ENCODE measurements at places on chromosomes 6 and 20. TPM values are rescaled to one million over a fixed set of nuclear protein-coding genes. Genes with fewer than 3 reads are reported as not detected.

The SNX3 gene
- total RNA-seq, result 179 TPM

The PCMTD2 gene
- total RNA-seq, result 58.8 TPM

The MOXD1 gene
- total RNA-seq, result 24.0 TPM

The HCRTR2 gene
- not detected for total RNA-seq

The RIMS4 gene
- 3.2 TPM for total RNA-seq

- H3K4me3 ChIP-seq, result no peak overlapping the region
- peak overlapping the region; percentile 37 for H3K27ac ChIP-seq
- H3K36me3 ChIP-seq, result peaks cover 28% of the 10 kb centered on the region
- H3K27me3 ChIP-seq, result no peaks in the 10 kb centered on the region
- DNase-seq, result no peak
- H3K4me1 ChIP-seq, result peaks cover 30% of the 10 kb centered on the region
Observed at GRCh38 chr6:44235269-44235668, 11.6 kb upstream of the HSP90AB1 start.

- H3K4me1 ChIP-seq, result no peaks in the 10 kb centered on the region
- no peaks in the 10 kb centered on the region for H3K36me3 ChIP-seq
- no peak overlapping the region for H3K27ac ChIP-seq
- peaks cover 9% of the 10 kb centered on the region for H3K27me3 ChIP-seq
- no peak for DNase-seq
- H3K4me3 ChIP-seq, result no peak overlapping the region
Observed at GRCh38 chr6:29796026-29796425, 31.6 kb upstream of the HLA-G start.

GRCh38 chr6:70131528-70131927 lies 171.4 kb downstream of the COL9A1 start:
- DNase-seq, result no peak
- no peaks in the 10 kb centered on the region for H3K27me3 ChIP-seq
- H3K4me3 ChIP-seq, result no peak overlapping the region
- H3K36me3 ChIP-seq, result no peaks in the 10 kb centered on the region

GRCh38 chr20:43386878-43387277 lies 70.8 kb upstream of the SRSF6 start:
- no peaks in the 10 kb centered on the region for H3K36me3 ChIP-seq
- no peak overlapping the region for H3K4me3 ChIP-seq
- no peak overlapping the region for H3K27ac ChIP-seq

- H3K27me3 ChIP-seq, result peaks cover 4% of the 10 kb centered on the region
- no peak for DNase-seq
- no peaks in the 10 kb centered on the region for H3K36me3 ChIP-seq
Observed at GRCh38 chr20:52305024-52305645, 113.6 kb upstream of the ZFP64 start.

DNA sequence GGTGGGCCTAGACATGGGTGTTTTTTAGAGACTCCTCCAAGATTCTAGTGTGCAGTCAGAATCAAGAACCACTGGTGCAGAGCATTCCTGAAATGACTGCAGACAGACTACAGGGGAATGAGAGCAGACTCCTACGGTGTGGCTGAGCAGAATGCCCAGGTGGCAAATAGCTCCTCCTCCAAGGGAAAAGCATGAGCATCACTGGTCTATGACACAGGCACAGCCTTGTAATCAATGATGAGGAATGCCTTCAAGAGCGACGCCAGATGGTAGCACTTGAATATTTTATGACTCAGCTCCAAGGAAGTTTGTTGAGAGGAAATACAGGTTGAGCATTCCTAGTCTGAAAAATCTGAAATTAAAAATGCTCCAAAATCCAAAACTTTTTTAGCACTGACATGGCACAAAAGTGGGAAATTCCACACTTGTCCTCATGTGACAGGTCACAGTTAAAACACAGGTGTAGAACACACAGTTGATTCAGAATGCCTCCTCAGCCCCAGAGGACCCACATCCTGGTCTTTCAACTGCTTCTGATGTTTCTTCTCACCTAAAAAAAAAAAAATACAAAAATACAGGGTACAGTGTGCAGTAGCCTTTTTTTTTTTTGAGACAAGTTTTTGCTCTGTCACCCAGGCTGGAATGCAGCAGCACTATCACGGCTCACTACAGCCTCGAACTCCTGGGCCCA lies 10.6 kb upstream of the FAM8A1 start:
- no peaks in the 10 kb centered on the region for H3K4me1 ChIP-seq
- H3K27me3 ChIP-seq, result no peaks in the 10 kb centered on the region
- H3K4me3 ChIP-seq, result no peak overlapping the region
- H3K36me3 ChIP-seq, result no peaks in the 10 kb centered on the region
- no peak overlapping the region for H3K27ac ChIP-seq

DNA sequence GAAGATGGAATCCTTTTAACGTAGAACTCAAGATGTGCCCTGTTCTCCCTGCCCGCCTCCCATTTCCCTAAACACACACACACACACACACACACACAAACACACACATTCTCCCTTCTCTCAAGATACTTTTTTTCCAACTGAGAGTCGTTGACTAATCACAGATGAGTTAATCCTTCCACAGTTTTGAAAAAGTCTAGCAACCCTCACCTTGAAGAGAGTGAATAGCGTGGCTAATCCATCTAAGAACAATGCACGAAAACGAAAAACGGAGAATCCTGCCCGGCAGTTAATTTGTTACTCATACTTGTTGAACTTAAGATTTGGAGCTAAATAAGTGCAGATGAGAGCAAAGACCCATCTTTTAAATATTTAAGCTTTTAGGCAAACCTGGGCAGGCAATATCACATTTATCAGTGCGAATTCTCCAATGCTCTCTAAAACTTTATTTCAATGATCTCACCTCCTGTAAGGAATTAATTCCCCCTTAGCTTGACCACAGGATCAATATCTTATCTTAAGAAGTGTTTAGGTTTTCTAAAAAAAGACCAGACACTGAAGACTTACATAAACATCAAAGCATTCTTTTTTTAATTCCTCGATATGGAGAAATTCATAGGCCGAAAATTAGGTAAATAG lies 1.1 kb downstream of the AGPAT4 start:
- peak overlapping the region; percentile 65 for H3K4me3 ChIP-seq
- DNase-seq, result no peak
- H3K4me1 ChIP-seq, result peaks cover 11% of the 10 kb centered on the region

DNA sequence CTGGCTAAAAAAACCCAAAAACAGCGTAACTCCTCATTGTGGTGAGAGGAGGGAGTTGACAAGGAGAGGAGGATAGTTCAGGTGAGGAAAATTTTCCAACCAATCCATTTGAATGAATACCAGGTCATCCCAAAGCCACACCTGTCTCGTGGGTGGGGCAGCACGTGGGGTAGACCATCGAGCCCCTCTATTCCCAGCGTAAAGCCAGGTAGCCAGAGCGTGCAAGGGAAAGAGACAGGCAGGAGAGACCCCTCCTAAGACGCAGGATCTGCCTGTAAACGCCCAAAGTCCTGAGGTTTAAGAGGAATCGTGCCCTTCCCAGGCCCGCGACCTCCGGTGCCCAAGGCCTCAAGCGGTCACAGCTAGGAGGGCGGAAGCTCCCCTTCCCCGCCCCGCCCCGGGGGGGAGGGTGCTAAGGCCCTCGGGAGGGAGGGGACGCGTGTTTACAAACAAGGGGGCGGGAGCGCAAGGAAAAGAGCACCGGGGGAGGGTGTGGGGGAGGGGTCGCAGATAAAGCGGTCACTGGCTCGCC lies 712 bp downstream of the RXRB start:
- peak overlapping the region; percentile 97 for H3K27ac ChIP-seq
- H3K36me3 ChIP-seq, result peaks cover 50% of the 10 kb centered on the region
- DNase-seq, result peak; percentile 90
- H3K27me3 ChIP-seq, result no peaks in the 10 kb centered on the region

- no peak overlapping the region for H3K4me3 ChIP-seq
- H3K27me3 ChIP-seq, result no peaks in the 10 kb centered on the region
- peaks cover 36% of the 10 kb centered on the region for H3K36me3 ChIP-seq
- DNase-seq, result no peak
Observed at GRCh38 chr6:111276335-111276734, 189.0 kb downstream of the SLC16A10 start.

GRCh38 chr6:118288355-118289124 lies 259.6 kb upstream of the PLN start:
- H3K4me1 ChIP-seq, result no peaks in the 10 kb centered on the region
- no peak overlapping the region for H3K27ac ChIP-seq
- no peaks in the 10 kb centered on the region for H3K36me3 ChIP-seq

- no peaks in the 10 kb centered on the region for H3K36me3 ChIP-seq
- no peak overlapping the region for H3K4me3 ChIP-seq
- H3K27ac ChIP-seq, result no peak overlapping the region
Observed at GRCh38 chr6:122878796-122879195, 89.7 kb downstream of the SMPDL3A start.

DNA sequence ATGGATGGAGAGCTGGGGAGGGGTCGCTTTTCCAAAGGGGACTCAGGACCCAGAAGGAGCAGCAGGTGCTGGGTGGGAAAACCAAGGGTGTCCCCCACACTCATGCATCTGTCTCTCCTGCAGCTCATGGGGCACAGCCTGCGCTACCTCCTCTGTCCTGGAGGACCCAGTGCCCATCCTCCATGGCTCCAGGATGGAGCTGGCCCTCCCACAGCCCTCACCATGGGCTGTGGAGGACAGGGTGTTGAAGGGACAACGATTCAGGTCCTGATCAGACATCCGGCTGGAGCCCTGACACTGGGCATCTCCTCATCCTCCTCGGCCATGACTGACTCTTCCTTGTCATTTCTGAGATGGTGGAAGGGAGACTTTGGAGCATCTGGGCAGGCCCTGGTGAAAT lies 97.9 kb upstream of the SULF2 start:
- H3K4me3 ChIP-seq, result no peak overlapping the region
- DNase-seq, result no peak
- H3K36me3 ChIP-seq, result no peaks in the 10 kb centered on the region
- H3K4me1 ChIP-seq, result no peaks in the 10 kb centered on the region
- no peak overlapping the region for H3K27ac ChIP-seq

All from upper lobe of right lung (tissue), 1 donor.